Stimulated activated CD8-positive, alpha-beta memory T cell treated with anti-CD3 and anti-CD28 coated beads, Interleukin-15, amount 100 ng/mL, for 48 hours (primary cell): ENCODE measurements at places on chromosomes 1 and 21.
A peak's percentile ranks its signal among the peaks of the same experiment; 100 is the strongest.

DNA sequence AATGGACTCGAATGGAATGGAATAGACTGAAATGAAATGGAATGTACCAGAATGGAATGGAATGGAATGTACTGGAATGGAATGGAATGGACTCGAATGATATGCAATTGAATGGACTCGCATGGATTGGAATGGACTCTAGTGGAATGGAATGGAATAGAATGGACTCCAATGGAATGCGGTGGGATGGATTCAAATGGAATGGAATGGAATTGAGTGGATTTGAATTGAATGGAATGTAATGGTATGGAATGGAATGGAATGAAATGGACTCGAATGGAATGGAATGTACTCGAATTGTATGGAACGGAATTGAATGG lies 99.6 kb upstream of the FBXO28 start:
- no peak for DNase-seq

- no peak for DNase-seq
Measured at GRCh38 chr1:218971156-218971555, 202.5 kb upstream of the LYPLAL1 start.

- DNase-seq = no peak
Measured at GRCh38 chr1:88537787-88538186, 146.3 kb upstream of the PKN2 start.

GRCh38 chr1:160166166-160166868 lies 14.9 kb downstream of the ATP1A4 start:
- no peak for DNase-seq

GRCh38 chr1:197967066-197967465 lies 49.9 kb downstream of the LHX9 start:
- no peak for DNase-seq

DNA sequence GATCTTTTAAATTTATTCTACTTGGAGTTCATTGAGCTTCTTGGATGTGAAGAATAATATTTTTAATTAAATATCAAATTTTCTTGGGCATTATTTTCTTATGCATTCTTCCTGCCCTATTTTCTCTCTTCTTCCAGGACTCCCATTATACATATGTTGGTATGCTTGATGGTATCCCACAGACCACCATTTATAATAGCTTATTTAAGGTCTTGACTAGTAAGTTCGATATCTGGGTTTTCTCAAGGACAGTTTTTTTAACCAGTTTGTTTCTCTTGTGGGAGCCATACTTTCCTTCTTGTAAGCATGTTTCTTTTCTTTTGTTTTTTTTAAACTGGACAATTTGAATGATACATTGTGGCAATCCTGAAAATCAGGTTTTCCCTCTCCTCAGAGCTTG lies 15.4 kb upstream of the DDR2 start:
- DNase-seq = no peak

- no peak for DNase-seq
Measured at GRCh38 chr1:211710566-211711314, 35.3 kb upstream of the NEK2 start.

- DNase-seq = no peak
Measured at GRCh38 chr21:42830456-42831455, 48.6 kb downstream of the WDR4 start.

- no peak for DNase-seq
Measured at GRCh38 chr1:92822879-92823278, 9.0 kb upstream of the RPL5 start.

GRCh38 chr1:205535096-205535495 lies 30.6 kb downstream of the CDK18 start:
- DNase-seq = no peak

GRCh38 chr1:46248122-46248920 lies 758 bp downstream of the RAD54L start:
- peak; percentile 8 for DNase-seq

- DNase-seq = no peak
Measured at GRCh38 chr1:38231941-38232340, 185.3 kb upstream of the POU3F1 start.

GRCh38 chr1:116262207-116262994 lies 110.6 kb upstream of the ATP1A1 start:
- no peak for DNase-seq

- DNase-seq = no peak
Measured at GRCh38 chr1:209685821-209686220, 10.6 kb downstream of the G0S2 start.

DNA sequence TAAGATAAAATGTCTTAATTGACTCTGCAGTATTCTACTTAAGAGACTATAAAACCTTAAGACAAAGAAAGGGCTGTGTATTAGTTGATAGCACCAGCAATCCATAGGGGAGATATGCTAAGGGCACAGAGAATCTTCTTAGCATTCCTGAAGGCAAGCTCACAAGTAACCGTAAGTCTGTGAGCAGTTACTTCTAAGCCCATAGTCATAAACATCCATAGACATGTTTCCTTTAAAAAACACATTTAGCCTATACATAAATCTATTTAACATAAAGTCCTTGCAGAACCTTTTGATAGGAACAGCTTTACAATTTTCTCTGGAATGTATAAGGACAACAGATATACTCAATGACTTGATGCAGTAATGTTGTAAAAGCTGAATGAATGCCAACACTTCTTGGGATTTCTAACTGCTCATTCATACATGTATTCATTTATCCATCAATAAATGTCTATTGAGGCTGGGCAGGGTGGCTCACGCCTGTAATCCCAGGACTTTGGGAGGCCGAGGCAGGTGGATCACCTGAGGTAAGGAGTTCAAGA lies 6.3 kb upstream of the ERRFI1 start:
- DNase-seq = no peak

DNA sequence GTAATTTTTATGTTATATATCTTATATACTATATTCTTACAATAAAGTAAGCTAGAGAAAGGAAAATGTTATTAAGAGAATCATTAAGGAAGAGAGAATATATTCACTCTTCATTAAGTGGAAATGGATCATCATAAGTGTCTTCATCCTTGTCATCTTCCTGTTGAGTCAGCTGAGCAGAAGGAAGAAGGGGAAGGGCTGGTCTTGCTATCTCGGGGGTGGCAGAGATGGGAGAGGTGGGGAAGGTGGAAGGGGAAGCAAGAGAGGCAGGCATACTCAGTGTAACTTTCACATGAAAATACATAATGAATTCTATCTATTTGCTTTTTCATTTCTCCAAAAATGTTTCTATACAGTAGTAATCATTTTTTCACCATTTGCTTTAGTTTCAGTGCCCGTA lies 5.1 kb downstream of the DNASE2B start:
- DNase-seq = no peak

GRCh38 chr1:191290441-191290840 lies 812.8 kb upstream of the BRINP3 start:
- DNase-seq = no peak

- no peak for DNase-seq
Measured at GRCh38 chr21:31872452-31873274, at the start of gene HUNK. Gene HUNK, plus strand, starts transcription at chr21:31873020. Its CDS starts 655 bp downstream, at chr21:31873675.

GRCh38 chr21:41851090-41851790 lies 27.9 kb downstream of the PRDM15 start:
- no peak for DNase-seq

DNA sequence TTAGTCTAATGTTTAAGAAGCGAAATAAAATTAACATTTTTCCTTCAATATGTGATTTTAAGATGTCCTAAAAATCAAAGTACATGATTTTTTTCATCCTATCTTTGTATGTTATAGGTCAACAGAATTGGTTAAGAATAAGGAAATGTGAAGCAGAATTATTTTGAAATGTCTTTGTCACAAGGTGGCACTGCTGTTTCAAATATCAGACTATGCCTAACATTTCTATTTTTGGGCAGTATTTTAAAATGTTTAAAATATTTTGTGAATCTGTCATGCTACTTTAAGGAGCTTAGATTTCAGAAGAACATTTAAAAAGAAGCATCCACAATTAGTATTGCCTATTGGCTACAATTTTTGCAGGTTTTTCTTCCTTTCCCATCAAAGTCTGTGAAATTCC lies 38.7 kb downstream of the AMY1C start:
- DNase-seq = no peak

GRCh38 chr1:33339413-33339812 lies 18.5 kb upstream of the A3GALT2 start:
- no peak for DNase-seq

GRCh38 chr1:163877016-163877415 lies 555.3 kb downstream of the NUF2 start:
- no peak for DNase-seq

DNA sequence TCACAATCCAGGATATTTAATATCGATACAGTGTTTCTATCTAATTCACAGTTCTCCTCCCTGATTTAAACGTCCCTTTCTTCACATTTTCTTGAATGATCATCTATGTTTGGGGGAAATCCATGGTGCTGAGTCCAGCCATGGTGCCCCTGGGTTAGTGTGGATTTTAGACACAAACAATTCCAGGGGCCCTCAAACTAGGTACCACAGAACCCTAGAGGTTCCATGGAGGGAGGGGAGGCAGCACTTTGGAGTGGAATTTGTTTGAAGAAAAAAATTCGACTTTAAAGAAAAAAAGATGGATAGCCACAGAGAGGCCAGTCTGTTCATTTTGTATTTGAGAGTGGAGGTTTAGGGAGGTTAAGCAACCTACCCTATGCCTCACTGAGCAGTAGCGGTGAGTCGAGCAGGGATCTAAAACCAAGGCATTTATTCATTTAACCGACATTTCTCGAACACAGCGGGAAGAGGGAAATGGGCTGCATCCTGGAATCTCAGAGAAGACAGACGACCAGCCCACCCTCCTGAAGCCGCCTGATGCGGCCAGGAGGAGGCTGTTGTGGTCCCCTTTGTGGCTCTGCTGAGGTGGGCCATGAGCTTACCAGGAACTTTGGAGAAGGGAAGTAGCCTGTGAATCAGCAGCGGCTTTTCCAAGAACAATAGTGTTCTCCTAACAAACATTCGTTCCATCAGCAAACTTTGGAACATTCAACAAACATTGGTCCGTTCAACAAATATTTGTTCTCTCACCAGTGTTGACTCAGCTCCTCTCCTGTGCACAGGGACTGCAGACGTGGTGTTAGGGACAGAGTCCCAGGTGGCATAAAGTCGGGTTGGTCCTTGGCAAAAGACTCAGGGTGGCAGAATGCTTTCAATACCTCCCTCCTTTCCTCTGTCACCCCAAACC lies 103.5 kb upstream of the ZBTB40 start:
- DNase-seq = no peak

DNA sequence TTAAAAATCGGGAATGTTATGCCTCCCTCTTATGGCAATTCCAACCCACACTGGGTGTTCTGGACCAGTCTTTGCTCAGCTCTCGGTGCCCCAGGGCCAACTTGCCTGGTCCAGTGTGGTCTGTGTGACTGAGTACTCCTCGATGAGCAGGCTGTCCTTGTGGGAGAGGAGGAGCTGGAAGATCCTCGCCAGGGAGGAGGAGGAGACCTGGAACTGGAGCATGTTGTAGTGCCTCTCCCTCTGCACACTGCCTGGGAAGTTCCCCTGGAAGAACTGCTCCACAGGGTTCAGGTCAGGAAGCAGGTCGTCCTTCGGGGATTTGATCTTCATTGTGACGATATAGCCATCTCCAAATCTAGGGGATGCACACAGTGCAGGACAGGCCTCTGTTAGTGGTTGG lies 88.5 kb upstream of the GCLM start:
- no peak for DNase-seq

DNA sequence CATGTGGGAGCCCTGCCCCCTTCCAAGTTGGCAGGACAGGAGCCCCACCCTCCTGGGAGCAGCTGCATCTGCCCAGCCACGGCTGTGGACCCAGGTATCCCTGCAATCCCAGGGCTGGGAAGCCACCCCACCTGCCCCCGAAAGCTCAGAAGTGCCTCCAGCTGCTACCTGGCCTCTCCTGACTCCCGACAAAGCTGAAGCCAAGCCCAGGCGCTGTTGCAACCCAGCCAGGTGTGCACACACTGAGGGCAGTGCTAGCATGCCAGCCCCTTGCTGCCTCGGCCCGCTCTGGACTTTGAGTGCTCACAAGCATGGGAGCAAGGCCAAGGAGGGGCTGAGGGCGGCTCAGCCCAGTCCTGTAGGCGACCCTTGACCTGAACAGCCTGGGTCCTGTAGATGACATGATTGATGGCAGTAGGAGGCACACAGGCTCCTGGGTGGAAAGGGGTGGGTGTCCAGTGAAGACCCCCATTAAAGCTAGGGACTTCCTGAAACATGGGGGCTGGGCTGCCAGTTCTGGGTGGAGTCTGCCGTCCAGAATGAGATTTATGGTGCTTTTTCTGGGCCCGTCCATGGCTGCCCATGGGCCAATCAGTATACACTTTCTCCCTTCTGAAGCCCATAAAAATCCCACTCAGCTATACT lies 2.8 kb upstream of the SSU72 start:
- no peak for DNase-seq

DNA sequence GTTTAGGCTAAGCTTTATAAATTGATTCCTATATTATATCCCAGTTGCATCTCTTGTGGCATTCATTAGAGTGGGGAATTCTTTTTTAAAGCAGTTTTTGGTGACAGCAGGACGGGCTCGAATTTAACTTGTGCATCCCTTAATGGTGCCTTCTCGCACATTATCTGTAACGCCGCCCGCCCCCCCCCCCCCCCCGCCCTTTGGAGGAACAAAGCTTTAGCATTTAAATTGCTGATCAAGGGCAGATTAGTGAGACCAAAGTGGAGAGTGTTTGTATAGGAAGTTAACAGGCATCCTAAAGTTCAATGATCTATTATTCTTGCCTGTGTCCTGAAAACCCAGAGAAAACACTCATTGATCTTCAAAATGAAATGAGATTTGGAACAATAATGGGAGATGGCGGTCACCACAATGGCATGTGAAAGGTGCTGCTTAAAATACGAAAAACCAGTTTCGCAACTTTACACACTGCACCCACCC lies 2.2 kb downstream of the LMO4 start:
- DNase-seq = no peak

GRCh38 chr21:18614303-18614702 lies 210.7 kb upstream of the TMPRSS15 start:
- DNase-seq = no peak

DNA sequence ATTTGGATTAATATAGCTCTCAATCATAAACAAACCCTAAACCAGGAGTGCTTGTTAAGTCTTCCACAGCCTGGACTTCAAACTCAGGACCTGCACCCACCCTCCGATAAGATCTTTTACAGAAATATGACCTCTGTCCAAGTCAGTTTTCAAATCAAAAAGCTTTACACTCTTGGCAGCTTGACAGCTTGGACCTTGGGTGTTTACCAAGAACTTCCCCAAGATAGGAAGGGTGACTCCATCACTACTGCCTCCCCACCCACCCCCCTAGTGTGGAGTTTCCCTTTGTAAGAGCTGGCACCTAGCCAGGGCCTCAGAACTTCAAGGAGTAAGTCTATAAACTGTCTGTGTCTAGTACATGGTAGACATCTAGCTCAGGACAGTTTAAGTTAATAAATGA lies 9.6 kb downstream of the BCAR3 start:
- no peak for DNase-seq

GRCh38 chr1:117587499-117588356 lies 18.1 kb upstream of the TENT5C start:
- no peak for DNase-seq

DNA sequence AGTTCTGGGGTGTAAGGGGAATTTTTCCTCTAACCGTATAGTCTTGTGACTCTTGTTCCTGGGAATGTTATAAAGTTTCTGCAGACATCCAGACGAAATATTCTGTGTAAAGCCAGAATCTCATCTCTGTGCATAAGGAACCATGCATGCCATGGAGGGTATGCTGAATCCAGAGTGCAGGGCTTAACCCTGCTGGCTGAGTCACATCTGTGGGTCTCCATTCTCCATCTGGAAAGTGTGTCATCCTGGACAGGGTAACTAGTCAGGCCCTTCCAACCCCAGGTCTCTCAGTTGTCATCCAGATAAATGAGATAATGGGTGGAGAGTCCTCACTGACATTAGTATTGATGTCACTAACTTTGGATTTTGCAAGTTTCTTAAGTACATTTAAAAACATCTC lies 48.8 kb downstream of the ATP5PO start:
- no peak for DNase-seq
